ENCODE measurements at places on chromosomes 7 and 10. TPM values are rescaled to one million over a fixed set of nuclear protein-coding genes. Genes with fewer than 3 reads are reported as not detected.

Gene MAT1A
- not detected for total RNA-seq

Gene EVX1
- total RNA-seq = not detected

Gene WNT8B
- not detected for total RNA-seq

Gene TAX1BP1
- total RNA-seq = 161 TPM

Gene GATA3
- total RNA-seq = 1.1 TPM
